Large intestine (tissue), 12 donors: ENCODE measurements at places on chromosomes 7 and 10.
A peak's percentile ranks its signal among the peaks of the same experiment; 100 is the strongest.

DNA sequence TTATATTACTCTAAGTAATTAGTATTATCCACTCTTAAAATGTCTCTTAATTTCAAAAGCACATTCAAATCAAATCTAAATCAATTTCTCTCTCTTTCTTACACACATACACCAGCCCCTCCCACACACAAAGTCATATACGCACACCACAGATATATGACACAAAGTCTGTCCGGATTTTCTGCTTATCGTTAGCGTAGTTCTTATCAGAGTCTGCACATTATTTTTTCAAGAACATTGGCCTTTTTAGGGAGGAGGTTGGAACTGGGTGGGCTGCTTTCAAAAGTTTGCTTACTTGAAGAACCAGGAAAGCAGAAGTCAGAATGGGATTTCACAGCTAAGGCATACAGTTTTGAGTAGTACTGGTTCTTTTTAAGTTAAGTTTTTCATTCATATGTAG, 387.6 kb upstream of the CHRM2 start:
- DNase-seq: no peak

- no peak for DNase-seq
Measured at GRCh38 chr7:47719675-47720074, 137.8 kb upstream of the TNS3 start.

DNA sequence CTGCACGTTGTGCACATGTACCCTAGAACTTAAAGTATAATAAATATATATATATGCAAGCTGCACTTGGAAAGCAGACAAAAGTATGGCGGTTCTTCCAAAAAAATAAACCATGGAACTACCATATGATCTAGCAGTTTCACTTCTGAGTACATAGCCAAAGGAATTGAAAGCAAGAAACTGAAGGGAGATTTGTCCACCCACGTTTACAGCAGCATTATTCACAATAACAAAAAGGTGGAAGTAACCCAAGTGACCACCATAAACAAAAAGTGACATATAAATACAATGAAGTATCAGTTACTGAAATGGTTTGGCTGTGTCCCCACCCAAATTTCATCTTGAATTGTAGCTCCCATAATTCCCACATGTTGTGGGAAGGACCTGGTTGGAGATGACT, 525.3 kb upstream of the CELF2 start:
- DNase-seq: no peak

- DNase-seq: no peak
Measured at GRCh38 chr7:129480674-129481363, 21.5 kb upstream of the SMKR1 start.

- DNase-seq: no peak
Measured at GRCh38 chr10:18216482-18216881, 76.3 kb downstream of the CACNB2 start.

DNA sequence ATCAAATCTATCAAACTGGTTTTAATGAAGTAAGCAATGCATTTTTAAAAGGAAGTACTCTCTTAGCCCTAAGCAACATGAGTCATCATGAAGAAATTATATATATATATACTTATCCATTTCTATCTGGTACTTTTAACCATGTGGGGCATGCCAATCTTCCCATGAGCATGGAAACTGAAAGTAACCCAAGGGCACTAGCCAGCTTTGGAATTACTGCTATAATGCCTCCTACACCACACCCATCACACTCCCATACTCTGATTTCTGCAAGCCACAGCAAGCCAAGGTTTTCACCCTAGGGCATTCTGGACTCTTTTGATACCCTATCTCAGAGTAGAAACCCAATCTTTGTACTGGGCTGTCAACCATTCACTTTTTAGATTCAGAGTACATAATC, 204.6 kb downstream of the IMMP2L start:
- peak; percentile 7 for DNase-seq

GRCh38 chr10:113331961-113332360, 220.9 kb upstream of the HABP2 start:
- DNase-seq: no peak

GRCh38 chr10:72308320-72308987, 34.7 kb downstream of the DDIT4 start:
- DNase-seq: peak; percentile 92

DNA sequence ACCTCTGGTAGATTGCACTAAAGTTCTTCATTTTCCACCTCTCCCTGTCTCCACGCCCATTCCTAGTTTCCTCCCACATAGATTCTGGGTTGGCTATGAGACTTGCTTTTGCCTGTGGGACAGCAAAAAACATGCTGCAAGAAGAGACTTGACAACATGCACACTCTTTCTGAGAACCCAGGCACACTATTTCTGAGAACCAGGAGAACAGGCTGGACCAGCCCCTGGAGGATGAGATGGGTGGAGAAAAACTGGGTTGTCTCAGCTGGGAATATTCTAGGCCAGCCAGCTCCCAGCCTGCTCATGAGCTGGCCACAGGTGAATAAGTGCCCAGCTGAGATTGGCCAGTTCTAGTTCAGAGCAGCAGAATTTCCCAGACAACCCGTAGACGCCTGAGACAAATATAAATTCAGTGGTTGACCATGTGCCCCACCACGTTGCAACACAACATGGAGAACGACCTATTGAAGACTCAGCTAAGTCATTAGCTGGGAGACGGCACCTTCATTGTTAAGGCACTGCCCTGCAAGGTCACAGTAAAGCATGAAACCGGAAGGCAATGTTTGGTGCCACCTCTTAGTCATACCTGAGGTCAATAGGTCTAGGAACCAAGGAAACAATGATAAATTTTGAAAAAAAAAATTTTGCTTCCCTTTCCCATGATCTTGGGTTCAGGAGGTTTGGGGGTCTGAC, 92.7 kb upstream of the AKR1E2 start:
- no peak for DNase-seq

DNA sequence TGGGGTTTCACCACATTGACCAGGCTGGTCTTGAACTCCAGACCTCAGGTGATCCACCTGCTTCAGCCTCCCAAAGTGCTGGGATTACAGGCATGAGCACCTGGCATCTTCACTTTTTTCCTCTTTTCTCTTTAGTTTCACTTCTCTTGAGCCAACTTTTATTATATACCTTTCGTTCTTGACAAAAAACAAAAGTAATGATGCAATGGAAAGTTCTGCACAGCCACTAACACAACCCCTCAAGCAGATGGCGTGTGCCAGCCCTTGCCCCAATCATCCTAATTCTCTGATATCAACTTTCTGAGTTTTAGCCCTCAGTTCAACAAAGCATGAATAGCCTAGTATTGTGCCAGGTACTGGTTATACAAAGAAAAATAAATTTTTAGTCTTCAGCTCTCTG, 223.6 kb downstream of the CHCHD3 start:
- DNase-seq: no peak

- DNase-seq: peak; percentile 50
Measured at GRCh38 chr10:80421707-80422536, 13.6 kb downstream of the PRXL2A start.

DNA sequence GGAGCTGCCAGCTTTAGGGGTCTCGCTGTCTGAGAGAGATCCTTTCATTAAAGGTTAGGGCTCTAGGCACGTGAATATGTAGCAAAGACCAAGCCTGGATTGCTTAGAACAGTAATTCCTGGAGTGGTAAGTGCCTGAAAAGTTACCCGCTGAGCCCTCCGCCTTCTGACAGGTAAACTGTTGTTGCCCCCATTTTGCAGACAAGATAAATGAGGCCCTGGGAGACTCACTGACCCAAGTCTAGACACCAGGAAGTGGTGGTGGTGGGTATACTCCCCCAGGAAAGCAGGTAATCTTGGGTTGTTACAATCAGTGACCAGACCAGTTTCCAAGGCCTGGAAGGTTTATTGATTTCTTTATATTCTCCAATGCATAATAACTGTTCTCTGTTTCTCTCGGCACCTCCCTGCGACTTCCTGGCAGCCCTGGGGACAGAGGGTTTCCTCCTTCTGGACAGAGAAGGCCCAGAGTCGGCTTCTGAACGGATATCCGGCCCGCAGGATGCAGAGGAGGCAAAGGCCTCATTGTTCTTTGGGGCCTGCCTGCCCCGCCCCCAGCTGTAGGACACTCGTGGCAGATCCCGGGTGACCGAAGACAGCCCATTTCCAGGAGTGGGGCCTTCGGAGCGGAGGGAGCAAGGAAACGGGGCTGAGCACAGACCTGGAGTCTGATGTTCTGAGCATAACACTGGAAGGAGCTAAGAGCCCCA, 1.3 kb upstream of the GRK5 start:
- DNase-seq: peak; percentile 43

- DNase-seq: no peak
Measured at GRCh38 chr10:53458007-53458406, 685.4 kb upstream of the MBL2 start.

- no peak for DNase-seq
Measured at GRCh38 chr10:34008656-34009055, 674.2 kb upstream of the NRP1 start.

GRCh38 chr7:36217211-36217960, 64.3 kb downstream of the EEPD1 start:
- no peak for DNase-seq

GRCh38 chr7:129772646-129773280, 161.2 kb downstream of the NRF1 start:
- no peak for DNase-seq

GRCh38 chr10:13189961-13190360, 28.6 kb downstream of the MCM10 start:
- DNase-seq: no peak

- peak; percentile 80 for DNase-seq
Measured at GRCh38 chr10:84173501-84173929, at the start of gene GPR15LG. TSS of gene GPR15LG (plus strand) at chr10:84173801. CDS start at chr10:84173852, 51 bp downstream.

DNA sequence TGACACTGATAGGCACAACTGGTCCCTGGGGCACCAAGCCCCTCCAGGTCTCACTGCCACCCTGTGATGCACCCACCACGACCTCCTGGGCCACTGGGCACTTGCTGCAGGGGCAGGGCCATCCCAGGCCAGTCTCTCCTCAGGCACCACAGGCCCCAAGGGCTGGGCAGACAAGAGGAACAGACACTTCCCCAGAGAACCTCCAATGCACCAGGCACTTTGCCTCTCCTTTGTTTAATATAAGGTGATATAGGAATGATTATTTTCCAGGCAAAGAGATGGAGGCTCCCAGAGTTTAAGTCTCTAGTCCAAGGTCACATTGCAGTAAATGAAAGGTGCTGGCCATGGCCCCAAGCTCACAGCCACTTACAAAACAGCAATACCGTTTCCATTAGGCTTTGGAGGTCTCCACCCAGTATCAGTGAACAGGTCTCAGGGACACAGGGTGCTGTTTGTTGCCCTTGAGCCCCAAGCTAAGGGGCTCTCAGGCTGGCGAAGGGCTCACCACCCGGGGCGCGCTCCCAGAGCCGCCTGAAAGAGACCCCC, 4.5 kb downstream of the DEPP1 start:
- DNase-seq: no peak

DNA sequence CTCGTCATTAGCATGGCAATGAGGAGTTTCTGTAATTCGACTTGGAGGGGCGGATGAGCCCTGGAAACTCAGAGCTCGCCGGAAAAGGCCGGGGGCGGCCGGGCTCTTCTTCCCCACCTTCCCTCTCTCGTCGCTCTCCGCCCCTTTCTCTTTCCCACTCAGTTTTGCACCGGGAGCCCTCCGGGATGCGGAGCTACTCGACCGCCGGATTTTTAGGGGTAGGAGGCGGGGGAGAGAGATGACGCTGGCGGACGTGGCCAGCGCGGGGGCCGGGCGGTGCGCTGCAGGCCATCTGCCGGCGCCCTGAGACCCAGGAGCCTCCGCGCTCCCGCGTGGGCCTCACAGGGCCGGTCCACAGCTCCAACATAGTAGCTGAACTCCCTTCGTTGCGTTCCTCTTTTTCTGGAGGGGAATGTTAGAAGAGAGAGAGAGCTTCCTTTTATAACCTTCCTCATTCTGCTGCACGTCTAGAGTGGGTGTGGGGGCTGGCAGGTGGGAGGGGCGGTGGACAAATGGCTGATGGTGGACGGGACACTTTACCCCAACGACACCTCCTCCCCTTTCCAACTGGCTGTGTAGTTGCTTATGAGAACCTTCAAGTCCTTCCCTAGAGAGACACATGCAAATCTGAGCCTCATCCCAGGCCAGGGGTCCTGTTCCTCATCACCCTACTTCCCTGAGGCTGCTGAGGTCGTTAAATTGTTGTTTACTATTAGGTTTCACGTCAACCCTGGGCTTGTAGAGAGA, 1.1 kb upstream of the HOXA1 start:
- DNase-seq: no peak

DNA sequence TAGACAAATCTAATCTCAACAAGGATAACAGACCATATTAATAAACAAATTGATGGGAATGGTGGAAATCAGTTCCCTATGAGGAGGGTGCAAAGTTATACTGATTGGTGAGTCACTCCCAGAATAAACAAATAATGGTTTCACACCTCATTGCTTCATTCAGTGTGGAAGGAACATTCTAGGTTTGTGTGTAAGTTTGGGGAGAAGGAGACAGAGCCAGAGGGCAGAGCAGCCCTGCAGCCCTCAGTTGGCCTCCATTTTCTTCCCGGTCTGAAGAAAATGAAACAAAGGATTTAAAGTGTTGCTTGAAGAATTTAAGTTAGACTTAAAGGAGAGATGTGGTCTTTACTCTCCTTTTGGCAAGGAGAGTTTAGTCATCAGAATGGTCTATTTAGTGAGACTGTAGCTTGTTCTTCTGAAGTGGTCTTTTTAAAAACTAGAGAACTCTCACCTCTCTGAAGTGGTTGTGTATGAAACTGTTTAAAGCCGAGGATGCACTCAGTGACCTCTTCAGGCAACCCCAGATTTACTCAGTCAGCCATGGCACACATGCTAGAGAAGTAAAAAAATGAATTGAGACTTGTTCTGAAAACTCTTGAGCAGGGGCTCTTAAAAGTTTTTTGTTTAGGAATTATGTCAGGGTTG, 27.2 kb downstream of the IKZF1 start:
- DNase-seq: no peak

DNA sequence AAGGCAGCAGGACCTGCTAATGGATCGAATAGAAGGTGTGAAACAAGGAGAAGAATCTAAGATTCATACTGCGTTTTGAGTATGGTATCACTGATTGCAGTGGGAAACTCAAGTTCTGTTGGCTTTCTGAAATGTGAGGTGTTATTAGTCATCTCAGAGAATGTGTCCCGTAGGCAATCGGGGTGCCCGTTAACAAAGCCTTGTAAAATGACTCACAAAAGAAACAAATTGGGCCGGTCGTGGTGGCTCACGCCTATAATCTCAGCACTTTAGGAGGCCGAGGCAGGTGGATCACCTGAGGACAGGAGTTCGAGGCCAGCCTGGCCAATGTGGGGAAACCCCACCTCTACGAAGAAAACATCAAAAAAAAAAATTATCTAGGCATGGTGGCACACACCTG, 118.2 kb upstream of the C7orf33 start:
- no peak for DNase-seq

- DNase-seq: no peak
Measured at GRCh38 chr10:109480836-109481235, 442.5 kb downstream of the XPNPEP1 start.

DNA sequence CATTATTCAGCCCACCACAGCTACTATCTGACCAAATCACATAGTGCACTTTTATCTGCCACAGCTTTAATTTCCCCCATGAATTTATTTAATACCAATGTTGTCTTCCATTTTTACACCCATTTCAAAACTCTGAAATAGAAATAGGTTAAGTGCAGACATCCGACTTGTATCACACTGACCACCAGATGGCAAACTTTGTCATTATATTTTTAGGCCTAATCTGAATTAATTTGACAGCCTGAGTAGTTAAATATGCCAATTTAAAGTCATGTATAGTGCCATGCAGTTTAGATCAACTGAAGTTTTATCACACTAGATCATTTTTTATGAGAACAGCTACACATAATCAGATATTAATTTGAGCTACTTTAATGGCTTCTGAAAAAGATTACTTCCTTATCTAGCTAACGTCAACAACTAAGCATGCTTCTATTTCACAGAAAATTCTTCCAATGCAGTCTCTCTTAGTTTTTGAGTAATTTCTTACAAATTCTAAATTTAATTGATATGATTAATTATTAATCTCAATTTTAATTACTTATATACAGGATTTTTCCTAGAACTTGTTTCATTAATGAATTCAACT, 566.4 kb downstream of the GFRA1 start:
- peak; percentile 2 for DNase-seq

GRCh38 chr10:23375366-23375765, 30.8 kb upstream of the C10orf67 start:
- DNase-seq: no peak
